ENCODE measurements at places on chromosomes 2 and 18.

DNA sequence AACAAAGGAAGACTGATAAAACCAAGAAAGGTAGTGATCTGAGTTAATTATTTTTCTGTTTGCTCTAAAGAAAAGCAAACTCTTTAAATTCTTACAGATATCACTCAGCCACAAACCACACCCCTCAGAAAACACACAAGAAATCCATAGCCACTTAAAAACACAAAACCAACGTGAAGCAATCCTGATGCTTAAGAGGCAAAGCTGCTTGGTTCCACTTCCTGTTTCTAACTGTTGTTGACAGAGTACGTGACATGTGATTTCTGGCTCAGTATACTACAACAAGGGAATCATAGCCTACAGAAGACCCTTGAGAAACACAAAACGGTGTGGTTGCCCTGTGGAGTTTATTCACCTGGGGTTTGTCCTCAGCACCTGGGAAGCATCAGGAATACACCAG, 240.9 kb upstream of the APCDD1 start:
- no peak for DNase-seq

- DNase-seq, result no peak
Measured at GRCh38 chr2:30155889-30156658, 9.3 kb downstream of the YPEL5 start.

DNA sequence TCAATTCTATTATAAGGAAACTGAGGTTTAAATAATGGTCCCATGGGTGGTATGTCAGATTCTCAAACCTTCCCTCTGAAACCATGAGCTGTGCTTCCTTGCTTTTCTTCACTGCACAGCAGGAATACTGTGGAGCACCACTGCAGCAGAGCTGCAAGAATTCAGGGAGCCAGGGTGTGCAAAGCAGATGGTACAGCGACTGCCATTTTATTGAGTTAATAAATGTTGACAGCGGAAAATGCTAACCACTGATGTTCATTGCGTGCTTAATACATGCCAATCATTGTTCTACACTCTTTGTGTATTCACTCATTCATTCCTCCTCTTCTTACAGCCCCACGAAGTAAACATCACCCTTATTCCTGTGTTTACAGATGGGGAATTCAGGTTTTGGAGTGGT, 152.2 kb upstream of the THSD7B start:
- DNase-seq, result no peak

GRCh38 chr2:224751996-224752698, 36.0 kb upstream of the CCDC195 start:
- DNase-seq, result no peak

GRCh38 chr2:8796878-8797550, 40.4 kb downstream of the KIDINS220 start:
- DNase-seq, result no peak

DNA sequence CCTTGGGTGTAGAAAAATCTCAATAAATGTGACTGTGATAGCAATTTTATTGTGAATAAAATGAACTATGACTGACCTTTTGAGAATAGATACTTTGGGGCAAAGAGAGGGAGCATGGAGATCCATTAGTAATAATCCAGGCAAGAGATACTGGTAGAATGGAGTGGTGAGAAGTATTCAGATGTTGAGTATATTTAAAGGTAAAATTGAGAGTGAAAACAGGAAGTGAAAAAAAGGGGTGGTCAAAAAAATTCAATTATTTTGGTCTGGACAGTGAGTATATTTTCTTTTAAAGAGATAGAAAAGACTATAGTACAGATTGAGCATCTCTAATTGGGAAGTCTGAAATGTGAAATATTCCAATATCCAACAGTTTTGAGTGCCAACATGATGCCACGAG, 1515.6 kb upstream of the NXPH2 start:
- DNase-seq, result no peak

GRCh38 chr2:47297767-47298425, 105.1 kb upstream of the MSH2 start:
- DNase-seq, result no peak

- no peak for DNase-seq
Measured at GRCh38 chr2:150392614-150393013, 94.9 kb downstream of the RND3 start.

DNA sequence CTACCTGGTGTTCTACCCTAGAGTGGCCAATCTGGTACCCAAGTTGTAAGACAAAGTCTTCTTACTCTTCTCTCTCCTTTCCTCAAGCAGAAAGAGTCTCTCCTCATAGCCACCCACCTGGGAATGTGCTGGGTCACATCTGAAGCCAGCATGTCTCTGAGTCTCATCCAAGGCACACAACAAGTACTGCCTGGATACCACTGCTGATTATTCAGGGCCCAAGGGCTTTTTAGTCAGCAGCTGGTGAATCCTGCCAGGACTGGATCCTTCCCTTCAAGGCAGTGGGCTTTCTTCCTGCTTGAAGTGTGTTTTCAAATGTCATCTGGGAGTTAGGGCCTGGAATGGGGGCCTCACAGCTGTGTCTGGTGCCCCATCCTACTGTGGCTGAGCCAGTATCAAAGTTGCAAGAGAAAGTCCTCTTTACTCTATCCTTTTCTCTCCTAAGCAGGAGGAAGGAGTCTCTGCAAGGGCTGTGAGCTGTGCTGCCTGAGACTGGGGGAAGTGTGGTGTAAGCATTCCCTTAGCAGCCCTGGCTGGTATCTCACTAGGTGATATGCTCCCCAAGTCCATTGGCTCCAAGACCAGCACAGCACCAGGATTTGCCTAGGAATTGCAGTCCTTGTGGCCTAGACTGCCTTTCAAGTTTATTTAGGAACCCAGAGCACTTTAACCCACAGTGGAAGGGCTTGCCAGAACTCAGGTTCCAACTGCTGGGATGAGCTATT, 27.2 kb downstream of the OXER1 start:
- DNase-seq, result no peak

- DNase-seq, result no peak
Measured at GRCh38 chr2:148455791-148456190, 188.8 kb upstream of the EPC2 start.

- no peak for DNase-seq
Measured at GRCh38 chr2:216866515-216867095, 6.7 kb upstream of the TNP1 start.

DNA sequence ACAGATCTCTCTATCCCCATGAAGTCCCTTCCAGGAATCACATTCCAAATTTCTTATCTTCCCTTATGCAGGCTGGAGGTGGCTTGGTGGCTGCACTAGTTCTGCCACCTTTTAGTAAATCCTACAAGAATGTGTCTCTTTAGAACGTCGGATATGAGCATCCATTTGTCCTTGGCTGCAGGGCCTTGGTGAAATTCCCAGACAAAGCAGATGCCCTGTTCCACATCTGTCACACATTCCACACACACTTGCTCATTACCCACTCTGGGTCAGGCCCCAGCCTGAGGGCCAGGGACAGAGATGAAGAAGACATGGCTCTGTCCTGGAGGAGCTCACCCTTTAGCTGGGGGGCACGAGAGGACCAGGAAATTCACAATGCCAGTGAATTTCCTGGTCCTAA, 31.2 kb upstream of the GPR17 start:
- DNase-seq, result no peak

- DNase-seq, result no peak
Measured at GRCh38 chr2:127079358-127079920, 27.5 kb downstream of the BIN1 start.

- DNase-seq, result no peak
Measured at GRCh38 chr2:181464966-181465365, 7.8 kb downstream of the ITGA4 start.

DNA sequence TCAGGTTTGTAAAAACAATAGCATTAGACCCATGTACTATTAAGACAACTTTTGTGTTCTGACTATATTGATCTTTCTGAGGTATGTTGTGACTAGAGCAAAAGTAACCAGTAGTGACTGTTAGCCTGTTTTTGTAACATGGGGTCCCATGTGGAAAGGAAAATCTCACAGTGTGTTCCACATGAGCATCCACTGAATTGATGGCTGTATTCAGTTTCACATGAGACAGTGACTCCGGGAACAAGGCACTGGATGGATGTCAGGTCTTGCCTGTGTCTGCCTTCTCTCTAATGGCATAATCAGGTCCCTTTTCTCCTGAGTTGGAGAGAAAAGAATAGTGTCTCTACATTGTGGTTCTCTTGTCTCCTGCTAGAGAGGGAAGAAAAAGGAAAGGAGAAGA, 27.5 kb downstream of the TMEM178A start:
- DNase-seq, result no peak

DNA sequence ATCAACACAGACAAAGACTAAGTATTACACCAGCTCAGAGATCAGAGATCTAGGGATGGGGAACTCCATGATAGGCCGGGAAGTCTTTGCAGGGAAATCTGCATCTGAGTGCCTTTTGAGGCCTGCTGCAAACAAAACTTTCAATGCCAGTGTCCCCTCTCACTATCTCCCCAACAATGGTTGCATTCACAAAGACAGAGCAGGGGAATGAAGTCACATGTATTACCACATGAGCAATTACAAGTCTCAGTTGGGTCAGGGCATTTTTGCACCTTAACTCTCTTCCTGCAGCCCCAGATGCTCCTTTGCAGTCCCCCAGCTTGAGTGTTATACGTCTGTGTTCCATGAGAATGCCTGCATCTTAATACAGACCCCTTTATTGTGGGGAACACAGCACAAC, 1.8 kb upstream of the RNF144A start:
- DNase-seq, result no peak

- no peak for DNase-seq
Measured at GRCh38 chr2:88018909-88019308, 2.6 kb upstream of the RNU2-63P start.

DNA sequence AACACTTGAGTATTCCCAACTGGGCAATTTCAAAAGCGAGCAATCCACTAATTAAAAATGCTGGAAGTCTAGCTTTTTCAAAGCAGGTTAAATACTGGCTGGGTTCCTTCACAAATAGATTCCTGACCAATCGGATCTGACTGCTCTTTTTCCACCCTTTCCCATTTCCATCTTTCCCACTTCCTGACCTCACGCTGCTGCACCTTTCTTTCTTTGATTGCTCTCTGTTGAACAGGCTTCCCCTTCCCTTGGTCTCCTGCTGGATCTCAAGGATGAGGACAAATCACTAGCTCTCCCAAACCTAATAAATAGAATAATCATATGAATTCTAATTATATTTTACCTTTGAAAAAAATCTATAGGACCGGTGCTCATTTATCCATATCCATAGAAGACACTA, 121.2 kb downstream of the TCF4 start:
- DNase-seq, result no peak

GRCh38 chr2:161998857-161999256, 75.2 kb downstream of the DPP4 start:
- DNase-seq, result no peak

DNA sequence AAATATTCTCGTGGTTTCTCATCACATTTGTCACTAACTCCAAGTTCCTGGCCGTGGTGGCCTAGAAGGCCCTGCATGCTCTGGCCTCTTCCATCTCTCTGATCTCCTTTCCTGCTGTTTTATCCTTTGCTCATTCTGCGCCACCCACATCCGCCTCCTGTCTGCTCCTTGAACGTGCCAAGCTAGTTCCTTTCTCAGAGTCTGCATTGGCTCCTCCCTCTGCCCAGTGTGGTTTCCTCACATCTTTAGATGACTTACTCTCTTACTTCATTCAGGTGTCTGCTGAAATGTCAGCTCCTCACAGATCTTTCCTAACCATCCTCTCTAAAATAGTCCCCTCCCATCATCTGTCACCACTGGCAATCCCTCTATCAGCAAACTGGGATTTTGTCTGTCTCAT, 158.6 kb upstream of the RBMS1 start:
- no peak for DNase-seq

GRCh38 chr18:11655606-11655932, 33.5 kb upstream of the GNAL start:
- DNase-seq, result no peak

DNA sequence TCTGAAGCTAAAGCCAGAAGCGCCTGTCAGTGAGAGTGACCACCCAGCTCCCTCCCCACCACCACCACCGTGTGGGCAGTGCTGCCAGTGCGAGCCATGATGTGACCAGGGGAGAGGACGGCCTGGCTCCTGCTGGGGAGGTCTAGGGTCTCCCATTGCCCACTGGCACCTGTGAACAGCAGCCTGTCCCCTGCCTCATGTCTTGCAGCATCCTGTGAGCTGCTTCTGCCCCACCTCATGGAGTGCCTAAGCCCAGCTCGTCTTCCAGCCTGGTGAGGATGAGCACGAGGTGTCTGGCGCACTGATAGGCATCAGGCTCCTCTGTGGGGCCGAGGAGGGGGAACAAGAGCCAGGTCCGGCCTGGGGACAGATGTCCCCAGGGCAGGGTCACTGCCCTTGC, 61.4 kb downstream of the FAM168B start:
- DNase-seq, result no peak

- no peak for DNase-seq
Measured at GRCh38 chr2:40430776-40431599, 20.9 kb downstream of the SLC8A1 start.

GRCh38 chr2:126494593-126494992, 161.4 kb upstream of the GYPC start:
- no peak for DNase-seq

DNA sequence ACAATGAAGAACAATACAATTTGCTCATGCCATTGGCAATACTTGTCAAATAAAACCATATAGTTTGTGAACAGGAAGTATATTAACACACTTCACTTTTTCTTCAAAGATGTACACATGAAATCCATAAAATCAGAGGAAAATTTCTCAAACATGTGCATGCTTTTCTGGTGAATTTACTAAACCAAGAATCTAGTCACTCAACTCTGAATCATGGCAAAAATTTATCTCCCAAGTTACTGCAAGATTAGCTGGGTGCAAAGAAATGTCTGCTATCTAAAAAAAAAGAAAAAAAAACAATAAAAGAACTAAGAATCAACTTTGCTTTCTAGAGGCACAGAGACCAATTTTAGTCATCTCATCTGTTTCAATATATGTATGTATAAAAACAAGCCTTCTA, 419.2 kb downstream of the NR4A2 start:
- no peak for DNase-seq

- no peak for DNase-seq
Measured at GRCh38 chr2:95215018-95215612, 7.8 kb downstream of the ZNF892 start.

DNA sequence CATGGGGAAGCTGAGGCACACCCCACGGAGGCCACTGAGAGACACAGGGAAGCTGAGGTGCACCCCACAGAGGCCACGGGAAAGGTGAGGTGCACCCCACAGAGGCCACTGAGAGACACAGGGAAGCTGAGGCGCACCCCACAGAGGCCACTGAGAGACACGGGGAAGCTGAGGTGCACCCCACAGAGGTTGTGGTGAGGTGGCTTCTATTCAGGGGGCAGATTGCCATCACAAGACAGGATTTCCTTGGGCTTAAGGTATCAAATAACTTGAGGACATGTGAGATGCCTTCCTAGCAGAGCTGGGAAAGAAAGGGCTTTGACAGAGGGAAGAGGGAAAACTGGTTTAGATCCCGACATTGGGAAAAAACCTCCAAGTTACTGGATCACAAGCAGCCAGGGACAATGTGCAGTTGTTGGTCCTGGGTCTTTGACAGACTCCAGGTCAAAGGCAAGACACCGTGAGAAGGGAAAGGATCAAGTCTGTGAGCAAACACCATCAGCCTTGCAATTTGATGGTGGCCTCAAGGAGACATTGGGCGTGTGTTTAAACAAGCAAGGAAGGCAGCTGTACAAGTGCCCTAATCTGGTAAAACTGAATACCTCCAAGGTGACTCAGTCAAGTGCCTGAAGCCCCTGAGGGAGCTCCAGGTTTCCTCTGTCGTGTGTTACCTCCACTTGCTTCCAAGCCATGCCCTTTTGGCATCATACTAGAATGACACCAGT, 133.2 kb upstream of the EPAS1 start:
- DNase-seq, result no peak

- DNase-seq, result no peak
Measured at GRCh38 chr2:168649105-168649504, 153.3 kb upstream of the NOSTRIN start.
